ENCODE measurements at places on chromosomes 12 and 14. TPM values are rescaled to one million over a fixed set of nuclear protein-coding genes. Genes with fewer than 3 reads are reported as not detected.

TBC1D30 gene
- 9.8 TPM for total RNA-seq

RNASE1 gene
- 14.6 TPM for total RNA-seq

IKZF4 gene
- total RNA-seq = 0.22 TPM

MDM2 gene
- total RNA-seq = 71.6 TPM

JPH4 gene
- total RNA-seq = not detected

MORN3 gene
- under 0.01 TPM for total RNA-seq

CLEC6A gene
- not detected for total RNA-seq

TMPRSS12 gene
- total RNA-seq = not detected
